Suppressor macrophage treated with lipopolysaccharide for 1 hour (primary cell): ENCODE measurements at places on chromosomes 7 and 10.

DNA sequence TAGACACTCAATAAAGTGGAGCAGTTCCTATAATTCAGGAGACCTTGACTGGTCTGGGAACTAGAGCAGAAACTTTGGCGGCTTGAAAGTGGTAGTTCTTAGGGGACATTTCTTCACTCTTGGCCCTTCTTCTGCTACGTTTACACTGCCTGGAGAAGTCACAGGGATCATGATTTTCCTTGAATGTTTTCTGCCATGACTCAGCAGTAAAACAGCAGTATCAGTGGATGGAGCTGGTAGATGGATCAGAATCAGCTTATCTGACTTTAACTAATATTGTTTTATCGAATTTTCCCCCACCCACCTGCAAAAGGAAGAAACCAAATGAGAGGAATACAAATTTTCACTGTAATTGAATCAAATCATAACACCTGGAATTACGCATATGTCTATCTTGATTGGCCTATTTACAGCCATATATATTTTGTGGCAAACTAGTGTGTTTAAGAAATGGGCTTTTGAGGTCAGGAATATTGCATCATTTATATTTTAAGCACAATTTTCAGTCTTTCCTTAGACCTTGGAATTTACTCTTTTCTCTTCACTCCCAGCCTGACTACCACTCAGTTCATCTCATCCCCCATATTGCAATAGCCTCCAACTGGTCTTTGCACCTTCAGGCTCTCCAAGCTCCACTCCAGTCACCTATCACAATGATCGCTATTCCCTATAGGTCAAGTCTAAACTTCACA, 14.9 kb upstream of the DLX5 start:
- DNase-seq, result no peak

DNA sequence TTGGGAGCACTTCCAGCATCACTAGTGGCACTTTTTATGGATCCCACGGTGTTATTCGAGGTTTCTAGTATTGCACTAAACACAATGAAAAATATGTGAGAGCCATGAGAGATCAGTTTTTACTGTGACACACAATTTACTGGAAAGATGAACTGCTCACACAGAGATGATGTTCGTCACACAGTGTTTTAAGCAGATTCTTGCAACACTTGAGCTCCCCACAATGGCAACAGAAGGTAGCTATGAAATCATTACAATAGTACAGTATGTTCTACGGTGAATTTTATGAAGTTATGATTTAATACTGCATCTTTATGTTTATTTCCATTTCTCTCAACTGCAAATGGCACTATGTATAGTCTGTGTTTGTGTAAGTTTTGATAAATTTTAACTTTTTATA, 27.4 kb upstream of the ENTPD1 start:
- DNase-seq, result peak; percentile 60

GRCh38 chr7:32221056-32221455, 150.8 kb upstream of the PDE1C start:
- DNase-seq, result no peak

DNA sequence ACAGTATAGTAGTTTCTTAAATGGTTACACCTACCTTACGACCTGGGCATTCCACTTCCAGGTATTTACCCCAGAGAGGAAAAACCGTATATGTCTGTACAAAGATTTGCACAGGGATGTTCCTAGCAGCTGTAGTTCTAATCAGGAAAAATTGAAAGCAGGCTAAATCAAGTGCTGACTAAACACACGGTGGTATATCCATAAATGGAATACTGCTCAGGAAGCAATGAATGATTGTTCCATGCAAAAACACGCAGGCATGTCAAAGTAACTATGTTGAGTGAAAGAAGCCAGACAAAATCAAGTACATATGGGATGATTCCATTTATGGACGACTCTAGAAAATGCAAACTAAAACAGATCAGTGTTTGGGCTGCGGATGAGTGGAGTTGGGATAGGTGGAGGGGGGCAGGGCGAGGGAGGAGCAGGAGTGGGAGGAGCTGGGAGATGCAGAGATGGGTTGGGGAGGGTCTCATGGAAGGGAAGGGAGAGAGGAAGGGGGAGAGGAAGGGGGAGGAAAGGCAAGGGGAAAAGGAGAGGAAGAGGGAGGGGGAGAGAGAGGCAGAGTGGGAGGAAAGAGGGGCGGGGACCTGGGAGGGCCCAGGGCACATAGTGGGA, 484 bp upstream of the MSRB2 start:
- no peak for DNase-seq

- DNase-seq, result no peak
Measured at GRCh38 chr10:114855776-114856543, 34.4 kb downstream of the FHIP2A start.

DNA sequence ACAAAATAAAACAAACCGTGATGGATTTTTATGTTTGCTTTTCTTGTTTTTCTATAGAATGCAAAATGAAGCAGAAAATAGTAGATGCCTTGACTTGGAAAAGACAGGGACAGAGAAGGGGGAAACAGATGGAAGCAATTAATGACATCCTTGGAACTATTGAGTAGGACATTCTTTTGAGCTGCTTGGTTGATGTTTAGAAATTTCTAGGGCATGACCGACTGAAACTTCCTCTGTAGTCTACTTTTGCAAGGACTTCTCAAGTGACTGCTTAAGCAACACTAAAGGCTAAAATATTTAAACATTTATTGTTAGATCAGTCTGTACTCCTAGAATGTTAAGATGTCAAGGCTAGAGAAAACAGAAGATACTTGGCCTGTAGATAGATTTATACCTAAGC, 49.4 kb downstream of the VCL start:
- DNase-seq, result no peak

DNA sequence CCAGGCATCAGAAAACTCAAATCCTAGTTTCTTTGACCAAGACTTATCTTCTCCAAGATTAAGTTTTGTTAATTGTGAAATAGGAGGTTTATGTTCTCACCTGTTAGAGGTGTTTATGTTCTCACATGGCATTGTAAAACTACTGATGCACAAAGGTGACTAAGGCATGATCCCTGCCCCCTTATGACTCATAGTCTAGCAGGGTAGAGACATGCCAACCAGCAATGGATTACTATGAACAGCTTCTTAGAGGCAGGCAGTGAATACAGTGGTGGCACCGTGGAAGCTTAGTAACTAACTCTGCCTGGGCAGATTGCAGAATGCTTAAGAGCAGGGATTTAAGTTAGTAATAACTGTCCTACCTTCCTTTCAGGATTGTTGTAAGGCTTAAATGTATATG, 400.9 kb downstream of the SORCS3 start:
- no peak for DNase-seq

DNA sequence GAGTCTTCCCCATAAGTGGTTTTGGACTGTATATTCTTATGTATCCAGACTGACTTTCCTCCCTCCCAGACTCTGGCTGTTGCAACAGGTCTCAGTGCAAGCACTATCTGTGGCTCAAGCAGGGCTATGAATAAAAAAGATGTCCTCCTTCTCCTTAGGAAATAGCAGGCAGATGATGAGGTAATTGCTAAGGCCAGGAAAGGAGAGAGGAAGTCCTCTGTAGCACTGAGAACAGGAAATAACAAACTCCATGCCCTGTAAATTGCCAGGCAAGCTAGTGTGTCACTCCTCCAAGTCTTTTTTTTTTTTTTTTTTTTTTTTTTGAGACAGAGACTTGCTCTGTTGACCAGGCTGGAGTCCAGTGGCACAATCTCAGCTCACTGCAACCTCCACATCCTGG, 900.1 kb downstream of the TYW1 start:
- DNase-seq, result no peak

- DNase-seq, result peak; percentile 7
Measured at GRCh38 chr10:88657901-88658300, 6.3 kb upstream of the LIPF start.

DNA sequence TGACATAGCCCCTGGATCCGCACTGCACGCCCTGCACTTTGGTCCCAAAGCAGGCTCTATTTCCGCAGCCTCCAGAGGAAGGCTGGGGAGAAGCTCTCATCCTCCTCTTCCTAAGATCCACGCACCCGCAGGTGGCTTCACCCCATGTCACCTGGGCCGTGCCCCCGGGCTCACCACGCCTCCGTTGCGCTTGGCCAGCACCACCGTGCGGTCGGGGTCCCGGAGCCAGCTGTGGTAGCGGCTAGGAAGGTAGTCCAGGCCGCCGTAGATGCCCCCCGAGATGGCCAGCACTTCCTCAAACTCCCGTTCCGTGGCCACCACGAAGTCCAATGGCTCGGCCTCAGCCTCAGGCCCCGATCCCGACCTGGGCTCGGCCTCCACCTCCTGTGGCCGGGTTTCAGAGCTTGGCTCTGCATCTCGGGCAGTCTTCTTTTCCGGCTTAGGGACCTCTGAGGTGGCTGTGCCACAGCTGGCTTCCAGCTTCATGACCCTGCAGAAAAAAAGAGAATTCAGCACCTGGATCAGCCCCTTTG, 5.7 kb downstream of the NAT16 start:
- DNase-seq, result no peak

- no peak for DNase-seq
Measured at GRCh38 chr7:104902183-104902582, 111.8 kb upstream of the KMT2E start.

DNA sequence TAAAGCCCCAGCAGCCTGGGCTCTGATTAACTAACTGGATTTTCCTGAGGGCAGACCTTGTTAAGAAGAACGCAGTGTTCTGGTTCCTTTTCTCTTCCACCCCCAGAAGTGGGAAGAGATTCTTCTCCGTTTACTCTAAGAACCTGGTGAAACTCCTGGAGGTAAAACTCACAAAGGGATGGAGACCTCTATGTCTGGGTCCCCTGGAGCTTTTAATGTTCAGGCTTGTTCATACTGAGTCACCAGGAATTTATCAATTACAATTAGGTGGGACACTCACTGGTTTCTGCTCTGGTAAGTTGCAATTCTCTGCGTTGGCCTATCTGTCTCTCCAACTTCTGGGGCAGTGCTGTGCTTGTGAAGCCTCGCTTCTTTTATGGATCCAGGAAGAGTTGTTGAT, 73.3 kb upstream of the CACNB2 start:
- no peak for DNase-seq

DNA sequence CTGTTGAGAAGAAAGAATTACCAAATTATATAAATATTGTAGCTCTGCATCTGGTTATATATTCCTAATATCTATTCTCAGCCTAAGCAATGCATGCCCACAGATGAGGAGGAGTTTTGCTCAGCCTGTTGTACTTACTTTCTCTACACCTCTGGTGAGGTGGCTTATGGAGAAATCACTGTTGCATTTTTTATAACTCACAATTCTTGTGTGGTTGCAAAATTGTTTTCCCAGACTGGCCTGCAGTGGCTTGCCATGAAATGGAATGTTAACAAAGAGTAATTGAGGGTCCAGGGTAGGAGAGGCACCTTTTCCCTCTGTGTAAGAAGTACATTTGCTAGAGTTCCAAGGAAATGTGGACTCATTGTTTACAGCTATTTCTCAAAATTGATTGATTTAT, 202.0 kb upstream of the SEMA3E start:
- no peak for DNase-seq

DNA sequence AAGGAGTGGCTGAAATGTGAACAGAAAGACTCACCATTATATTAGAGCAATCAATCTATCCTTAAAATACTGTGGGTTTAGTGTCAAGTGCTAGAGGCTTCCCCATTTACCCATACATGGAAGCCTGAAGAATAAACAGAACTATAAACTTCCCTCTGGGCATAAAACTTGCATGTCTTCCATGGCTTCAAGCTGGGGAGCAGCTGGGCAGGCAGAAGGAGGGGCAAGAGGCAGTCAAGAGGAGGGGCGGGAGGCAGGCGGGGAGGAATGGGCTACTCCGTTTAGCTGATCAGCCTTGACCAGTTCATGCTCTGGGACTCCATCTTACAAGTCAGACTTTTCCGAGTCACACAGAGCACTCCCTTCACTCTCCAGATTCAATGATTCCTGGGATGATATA, 3.5 kb upstream of the PRSS1 start:
- peak; percentile 17 for DNase-seq

DNA sequence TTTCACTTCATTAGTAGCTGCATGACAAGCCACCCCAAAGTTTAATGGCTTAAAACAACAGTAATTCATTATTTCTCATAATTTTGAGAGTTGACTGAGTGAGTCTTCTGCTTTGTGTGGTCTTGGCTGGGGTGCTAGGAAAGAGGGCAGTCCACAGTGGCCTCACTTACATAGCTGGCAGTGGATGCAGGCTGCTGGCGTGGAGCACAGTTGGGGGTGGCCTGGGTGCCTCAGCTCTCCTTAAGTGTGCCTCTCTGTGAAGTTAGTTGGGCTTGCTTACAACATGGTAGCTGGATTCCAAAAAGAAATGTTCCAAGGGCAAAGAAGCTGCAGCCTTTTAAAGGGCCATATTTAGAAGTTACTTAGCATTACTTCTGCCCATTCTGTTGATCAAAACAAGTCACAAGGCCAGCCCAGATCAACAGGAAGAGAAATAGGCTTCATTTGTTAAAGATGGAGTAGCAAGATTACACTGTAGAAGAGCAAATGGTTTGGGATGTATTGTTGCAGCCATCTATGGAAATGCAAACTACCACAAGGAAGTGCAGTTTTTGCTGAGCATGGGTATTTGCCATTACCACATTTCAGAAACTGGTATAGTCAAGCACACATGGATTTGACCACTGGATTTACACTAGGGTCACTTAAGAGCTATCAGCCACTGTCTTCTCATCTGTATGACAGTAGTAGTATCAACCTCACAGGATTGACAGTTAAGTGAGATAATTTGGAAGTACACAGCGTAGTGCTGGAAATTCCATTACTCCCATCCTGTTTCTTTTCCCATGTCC, 33.6 kb downstream of the ZEB1 start:
- no peak for DNase-seq
